SK-N-DZ (cell line): ENCODE measurements at places on chromosomes 5 and 9.

DNA sequence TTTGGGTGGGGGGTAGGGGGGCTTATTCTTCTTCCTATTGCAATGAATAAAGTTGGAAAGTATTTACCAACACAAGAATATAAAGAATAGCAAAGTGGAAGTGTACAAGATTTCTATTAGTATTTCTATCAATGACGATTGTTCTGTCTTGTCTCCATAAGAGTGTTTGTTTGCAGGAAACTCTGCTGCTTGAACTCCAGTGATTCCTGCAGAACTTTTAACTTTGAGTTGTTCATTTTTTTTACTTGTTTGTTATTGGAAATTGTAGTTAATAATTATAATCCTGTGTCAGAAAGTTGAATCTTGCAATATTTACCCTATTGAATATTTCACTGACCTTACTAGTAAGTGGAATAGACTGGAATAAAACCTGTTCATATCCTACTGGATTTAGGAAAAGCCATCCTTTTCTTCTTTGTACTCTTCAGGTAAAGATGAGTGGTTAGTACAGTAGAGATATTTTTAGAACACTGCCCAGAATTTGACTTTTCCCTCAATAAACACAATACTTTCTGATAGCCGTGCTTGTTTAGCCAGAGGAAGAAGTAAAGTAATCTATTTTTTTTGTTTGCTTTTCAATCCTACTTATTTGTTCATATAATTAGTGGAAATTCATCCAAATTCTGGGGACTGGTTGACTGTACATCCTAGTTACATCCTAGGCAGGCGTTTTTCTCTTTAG lies 340.4 kb downstream of the TENT4A start:
- DNase-seq, result no peak

DNA sequence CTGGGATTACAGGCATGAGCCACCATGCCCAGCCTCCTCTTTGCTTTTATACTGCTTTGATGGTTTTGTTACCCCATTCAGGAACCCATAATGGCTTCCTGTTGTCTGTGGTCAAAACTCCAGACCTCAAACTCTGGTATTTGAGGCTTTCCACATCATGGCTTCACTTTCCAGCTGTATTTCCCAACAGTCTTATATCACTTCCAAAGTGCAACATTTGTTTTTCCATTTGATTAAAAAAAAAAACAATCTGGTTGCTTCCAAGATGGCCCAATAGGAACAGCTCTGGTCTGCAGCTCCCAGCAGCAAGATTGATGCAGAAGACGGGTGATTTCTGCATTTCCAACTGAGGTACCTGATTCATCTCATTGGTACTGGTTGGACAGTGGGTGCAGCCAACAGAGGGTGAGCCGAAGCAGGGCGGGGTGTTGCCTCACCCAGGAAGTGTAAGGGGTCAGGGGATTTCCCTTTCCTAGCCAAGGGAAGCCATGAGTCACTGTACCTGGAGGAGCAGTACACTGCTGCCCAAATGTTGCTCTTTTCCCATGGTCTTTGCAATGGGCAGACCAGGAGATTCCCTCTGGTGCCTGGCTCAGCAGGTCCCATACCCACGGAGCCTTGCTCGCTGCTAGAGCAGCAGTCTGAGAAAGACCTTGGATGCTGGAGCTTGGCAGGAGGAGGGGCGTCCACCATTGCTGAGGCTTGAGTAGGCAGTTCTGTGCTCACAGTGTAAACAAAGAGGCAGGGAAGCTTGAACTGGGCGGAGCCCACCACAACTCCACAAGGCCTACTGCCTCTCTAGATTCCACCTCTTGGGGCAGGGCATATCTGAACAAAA lies 458.4 kb downstream of the KDM4C start:
- no peak for DNase-seq

- DNase-seq, result no peak
These were observed 193.7 kb downstream of the PIK3R1 start for GRCh38 chr5:68409259-68409658.

DNA sequence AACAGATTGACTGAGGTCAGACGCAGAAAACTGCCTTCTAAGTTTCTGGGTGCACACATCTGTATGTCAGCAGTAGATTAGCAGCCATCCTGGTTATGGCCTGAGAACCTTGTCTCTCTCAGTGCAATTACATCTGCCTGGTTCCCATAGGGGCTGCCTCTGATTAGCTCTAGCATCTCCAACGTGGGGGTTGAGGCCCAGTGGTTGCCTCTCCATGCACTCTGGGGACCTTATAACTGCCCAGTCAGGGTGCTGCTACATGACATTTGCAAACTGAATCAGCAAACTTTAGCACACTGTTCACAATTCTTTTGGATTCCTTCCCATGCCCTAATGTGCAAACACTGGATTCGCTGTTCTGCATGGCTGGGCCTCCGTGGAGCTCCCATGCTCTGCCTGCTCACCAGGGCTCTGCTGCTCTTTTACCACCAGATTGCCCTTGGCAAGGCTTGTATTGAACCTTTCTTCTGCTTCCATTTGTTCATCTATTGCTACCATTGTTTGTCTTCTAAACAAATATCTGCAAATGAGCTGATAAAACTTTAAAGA lies 36.2 kb downstream of the SNX18 start:
- DNase-seq, result no peak

- DNase-seq, result no peak
These were observed 459.9 kb upstream of the NMUR2 start for GRCh38 chr5:152864991-152865390.

GRCh38 chr9:135994501-135995192 lies 33.5 kb upstream of the UBAC1 start:
- DNase-seq, result no peak

DNA sequence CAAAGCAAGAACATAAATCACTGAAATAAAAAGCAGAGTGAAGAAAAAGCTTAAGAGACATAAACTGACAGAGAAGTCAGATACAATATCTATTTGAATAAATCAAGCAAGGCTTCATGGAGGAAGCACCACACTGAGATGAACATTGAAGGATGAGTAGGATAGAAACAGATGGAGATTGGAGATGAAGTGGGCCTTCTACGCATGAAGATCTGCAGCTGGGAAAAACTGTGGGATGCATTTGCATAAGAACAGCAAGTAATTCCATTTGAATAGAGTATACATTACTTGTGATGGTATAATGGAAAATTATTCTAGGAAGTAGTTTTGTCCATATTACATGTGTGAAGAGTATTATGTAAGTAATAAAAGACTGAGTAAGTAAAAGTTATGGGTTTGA lies 16.5 kb downstream of the NMUR2 start:
- no peak for DNase-seq

GRCh38 chr5:11251247-11251646 lies 490.2 kb upstream of the DAP start:
- no peak for DNase-seq

DNA sequence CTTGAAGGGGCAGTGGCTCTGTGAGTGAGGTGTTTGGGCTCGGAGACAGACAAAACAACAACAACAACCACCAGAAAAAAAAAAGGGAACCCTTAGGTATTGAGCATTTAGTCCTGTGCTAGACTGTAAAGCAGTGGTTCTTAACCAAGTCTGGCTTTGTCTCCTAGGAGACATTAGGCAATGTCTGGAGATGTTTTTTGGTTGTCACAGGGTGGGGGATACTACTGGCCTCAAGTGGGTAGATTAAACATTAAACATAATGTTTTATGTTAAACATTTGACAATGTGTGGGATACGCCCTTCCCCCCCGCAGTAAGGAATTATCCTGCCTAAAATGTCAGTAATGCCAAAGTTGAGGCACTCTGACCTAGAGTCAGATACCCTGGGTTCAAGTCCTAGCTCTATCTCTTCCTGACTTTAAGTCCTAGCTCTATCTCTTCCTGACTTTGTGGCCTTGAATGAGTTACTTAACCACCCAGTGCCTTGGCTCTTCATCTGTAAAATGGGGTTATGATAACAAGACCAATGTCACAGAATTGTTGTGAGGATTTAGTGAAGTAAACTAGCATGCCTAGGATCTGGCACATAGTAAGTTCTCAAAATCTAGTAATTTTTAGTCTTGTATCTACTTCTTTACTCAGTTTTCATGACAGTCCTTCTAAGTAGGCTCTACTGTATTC lies 1.8 kb downstream of the TRIM32 start:
- DNase-seq, result no peak

DNA sequence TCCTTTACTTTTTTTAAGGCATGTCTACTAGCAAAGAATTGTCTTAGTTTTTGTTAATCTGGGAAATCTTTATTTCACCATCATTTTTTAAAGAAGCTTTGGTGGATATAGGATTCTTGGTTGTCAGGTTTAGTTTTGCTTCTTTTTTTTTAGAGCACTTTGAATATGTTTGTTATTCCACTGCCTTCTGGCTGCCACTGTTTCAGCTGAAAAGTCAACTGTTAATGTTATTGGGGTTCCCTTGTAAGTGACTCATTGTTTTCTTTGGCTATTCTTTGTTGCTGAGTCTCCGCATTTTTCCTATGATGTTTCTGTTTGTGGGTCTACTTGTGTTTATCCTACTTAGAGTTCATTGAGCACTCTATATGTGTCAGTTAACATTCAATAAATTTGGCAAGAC lies 44.4 kb downstream of the PHAX start:
- no peak for DNase-seq

DNA sequence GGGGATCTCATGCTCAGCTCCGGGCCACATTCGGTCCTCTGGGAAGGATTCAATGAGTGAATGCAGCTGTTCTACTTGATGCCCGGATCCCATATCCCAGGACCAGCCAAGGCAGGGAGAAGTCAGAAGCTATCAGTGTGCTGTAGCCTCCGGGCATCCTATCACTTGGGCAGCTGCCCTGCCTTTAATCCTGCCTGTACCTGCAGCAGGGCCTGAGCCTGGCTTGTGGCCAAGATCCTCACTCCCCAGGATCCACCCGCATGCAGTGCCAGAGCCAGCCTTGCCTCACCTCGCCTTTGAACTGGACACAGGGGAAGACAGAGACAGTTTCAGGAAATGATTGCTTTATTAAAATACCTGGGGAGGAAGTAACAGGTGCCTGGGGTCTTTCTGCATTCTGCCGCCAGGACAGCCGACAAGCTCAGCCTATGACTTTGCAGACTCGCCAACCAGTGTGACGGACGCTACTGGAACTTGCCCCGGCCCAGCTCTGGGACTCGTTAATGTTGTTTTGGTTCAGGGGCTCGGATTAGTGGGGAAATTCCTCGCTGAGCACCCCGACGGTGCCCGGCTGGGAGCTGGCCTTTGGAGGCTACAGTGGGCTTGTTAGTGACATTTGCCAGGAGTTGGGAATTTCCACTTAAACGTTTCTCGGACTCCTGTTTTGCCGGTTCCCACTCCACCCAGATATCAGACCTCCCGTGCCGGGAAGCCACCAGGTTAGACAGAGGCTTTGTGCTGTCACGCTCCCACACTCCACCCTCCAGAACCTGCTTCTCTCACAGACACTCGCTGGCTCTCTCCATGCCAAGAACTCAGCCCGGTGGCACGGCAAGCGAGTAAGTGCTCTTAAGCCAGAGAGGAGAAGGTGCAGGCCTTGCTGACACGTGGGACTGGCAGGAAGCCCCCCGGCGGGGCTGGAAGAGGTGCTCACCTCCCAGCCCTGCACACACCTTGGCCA lies 721 bp downstream of the PTGES start:
- no peak for DNase-seq
